Neuronal stem cell (in vitro differentiated cells): ENCODE measurements at places on chromosomes 5 and 9.

DNA sequence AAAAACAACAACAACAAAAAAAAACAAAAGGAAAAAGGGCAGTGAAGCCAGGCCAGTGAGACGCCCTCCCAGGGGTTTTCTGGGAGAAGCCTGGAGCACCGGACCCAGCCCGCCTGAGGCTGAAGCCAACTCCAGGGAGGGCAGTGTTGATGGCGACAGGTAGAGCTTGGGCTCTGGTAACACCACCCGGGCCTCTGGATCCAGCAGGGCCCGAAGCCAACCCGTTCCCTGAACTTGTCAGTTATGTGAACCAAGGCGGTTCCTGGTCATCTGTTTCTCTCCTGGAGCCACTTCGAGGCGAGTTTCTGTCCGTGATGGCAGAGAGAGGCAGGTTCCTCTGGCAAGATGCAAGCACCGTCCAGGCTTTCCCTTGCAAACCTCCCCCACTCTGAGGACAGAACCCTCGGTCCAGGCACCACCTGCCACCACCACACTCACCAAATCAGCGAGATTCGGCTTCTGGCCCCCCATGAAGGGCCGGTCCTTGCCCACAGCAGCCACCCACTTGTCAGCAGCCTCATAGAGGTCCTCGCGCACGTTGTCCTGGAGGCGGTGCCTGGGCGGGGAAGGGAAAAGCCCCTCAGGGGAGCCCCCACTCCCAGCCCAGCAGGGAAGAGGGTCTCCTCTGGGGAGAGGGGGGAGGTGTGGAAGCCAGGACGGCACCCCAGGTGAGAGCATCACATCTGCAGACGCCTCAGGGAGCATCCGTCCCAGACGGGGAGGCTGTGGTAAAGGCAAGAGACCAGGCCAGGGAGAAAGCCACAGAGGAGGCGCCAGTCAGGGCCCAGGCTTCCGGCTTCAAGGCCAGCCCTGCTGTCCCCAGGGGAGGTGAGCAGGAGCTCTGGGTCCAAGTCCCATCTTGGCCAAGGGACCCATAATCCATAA, 5.4 kb downstream of the PTGES2 start:
- DNase-seq = no peak

- no peak for DNase-seq
Measured at GRCh38 chr9:98607152-98607551, 101.6 kb downstream of the GABBR2 start.

DNA sequence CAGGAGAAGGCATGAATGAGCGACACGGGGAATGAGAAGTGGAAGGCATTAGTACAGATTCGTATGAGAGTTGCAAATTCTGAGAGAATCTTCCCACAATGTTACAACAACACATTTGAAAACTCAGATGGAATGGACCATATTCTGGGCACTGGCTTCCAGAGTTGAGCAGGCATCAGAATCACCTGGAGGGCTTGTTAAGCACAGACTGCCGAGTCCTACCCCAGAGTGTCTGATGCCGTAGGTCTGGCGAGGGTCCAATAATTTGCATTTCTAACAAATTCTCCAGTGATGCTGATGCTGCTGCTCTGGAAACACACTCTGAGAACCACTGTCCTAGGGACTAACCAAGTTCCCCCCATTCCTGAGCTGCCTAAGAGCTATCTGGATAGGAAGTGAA, 2.9 kb upstream of the TLX3 start:
- no peak for DNase-seq

- no peak for DNase-seq
Measured at GRCh38 chr5:90477073-90477472, 2.4 kb downstream of the POLR3G start.

- no peak for DNase-seq
Measured at GRCh38 chr5:57665146-57665936, 182.7 kb upstream of the ACTBL2 start.
